ENCODE measurements at places on chromosomes 16 and 17.
A peak's percentile ranks its signal among the peaks of the same experiment; 100 is the strongest.

- DNase-seq = no peak
Observed at GRCh38 chr16:30090610-30091331, 953 bp downstream of the TBX6 start.

DNA sequence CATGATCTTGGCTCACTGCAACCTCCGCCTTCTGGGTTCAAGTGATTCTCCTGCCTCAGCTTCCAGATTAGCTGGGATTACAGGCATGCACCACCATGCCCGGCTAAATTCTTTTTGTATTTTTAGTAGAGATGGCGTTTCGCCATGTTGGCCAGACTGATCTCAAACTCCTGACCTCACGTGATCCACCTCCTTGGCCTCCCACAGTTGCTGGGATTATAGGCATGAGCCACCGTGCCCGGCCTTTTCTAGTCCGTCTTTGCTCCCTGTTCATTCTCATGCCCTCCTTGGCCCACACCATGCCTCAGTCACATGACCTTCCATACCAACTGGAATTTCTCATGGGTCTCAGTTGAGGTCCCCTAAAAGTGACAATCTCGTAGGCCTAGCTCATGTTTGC, 86.9 kb downstream of the SNX29 start:
- DNase-seq = no peak

DNA sequence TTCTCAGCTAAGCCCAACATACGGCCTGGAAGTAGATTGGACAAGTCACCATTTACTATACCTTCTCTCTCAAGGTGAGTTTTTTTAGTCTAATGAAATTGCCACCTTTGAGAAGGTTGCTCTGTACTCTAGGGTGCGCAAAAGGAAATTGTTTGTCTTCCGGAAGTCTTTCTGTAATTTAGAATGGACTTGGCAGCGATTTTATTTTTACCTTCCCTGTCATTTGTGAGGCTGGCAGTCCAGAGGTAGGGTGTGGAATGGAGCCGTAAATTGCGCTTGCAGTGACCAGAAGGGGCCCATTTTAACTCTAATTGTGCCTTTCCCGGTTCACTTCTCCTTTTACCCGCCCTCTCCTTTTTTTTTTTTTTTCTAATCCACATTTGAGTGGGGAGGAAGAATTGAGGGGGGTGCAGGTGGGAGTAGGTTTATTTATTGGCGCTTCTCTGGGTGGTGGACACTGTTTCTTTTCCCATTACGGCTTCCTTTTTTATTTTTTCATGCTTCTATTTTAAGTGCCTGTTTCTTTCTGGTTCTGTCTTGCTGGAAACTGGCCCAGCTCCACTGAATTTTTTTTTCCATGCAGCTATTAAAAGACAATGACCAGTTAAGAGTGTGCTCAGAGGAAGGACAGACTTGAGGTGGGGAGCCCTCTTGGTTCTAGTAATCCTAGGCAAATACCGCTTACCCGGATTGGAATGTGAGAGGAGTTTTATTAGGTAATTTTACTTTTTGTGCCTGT, 89.7 kb upstream of the CLEC18A start:
- no peak for DNase-seq

- DNase-seq = no peak
Observed at GRCh38 chr16:1433756-1434155, 2.9 kb downstream of the PERCC1 start.

- no peak for DNase-seq
Observed at GRCh38 chr16:78929841-78930240, 670.7 kb downstream of the MAF start.

DNA sequence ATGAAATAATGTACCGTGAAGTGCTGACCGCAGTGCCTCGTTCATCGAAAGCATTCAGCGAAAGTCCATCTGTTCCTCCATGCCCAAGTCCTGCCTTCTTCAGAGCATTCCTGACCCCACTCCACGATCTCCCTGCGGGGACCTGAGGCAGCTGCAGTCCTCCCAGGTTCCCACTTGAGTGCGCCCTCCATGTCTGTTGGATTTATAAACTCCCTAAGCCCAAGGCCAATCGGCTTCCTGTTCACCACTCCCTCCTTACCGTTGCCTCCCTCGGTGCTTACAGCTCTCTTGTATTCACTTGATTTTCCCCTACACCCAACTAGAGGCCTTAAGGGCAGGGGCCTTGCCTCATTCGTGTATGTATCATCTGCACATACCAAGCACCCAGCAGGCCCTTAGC, 2.8 kb downstream of the RAD51D start:
- no peak for DNase-seq

DNA sequence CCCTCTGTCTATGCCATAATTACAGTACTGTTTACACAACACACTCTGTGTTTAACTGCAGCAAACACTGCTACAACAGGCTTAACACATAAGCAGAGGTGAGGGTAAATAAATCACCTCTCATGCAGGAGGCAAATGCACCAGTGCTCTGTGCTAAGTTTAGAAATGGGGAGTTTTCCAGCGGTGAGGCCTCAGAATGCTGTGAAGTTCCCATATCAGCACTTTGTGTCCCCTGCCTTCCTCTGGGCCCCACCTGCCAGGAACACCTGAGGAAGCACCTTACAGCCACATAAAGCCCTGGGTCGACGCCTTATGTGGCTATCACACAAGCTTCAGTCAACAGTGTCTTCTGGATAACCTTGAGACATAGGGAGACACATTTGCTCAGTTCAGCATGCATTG, 304.5 kb downstream of the HAPSTR1 start:
- no peak for DNase-seq

GRCh38 chr17:4849011-4849536, 15.9 kb downstream of the MINK1 start:
- DNase-seq = no peak

GRCh38 chr16:5874899-5875298, 777.3 kb upstream of the EEF2KMT start:
- DNase-seq = no peak

DNA sequence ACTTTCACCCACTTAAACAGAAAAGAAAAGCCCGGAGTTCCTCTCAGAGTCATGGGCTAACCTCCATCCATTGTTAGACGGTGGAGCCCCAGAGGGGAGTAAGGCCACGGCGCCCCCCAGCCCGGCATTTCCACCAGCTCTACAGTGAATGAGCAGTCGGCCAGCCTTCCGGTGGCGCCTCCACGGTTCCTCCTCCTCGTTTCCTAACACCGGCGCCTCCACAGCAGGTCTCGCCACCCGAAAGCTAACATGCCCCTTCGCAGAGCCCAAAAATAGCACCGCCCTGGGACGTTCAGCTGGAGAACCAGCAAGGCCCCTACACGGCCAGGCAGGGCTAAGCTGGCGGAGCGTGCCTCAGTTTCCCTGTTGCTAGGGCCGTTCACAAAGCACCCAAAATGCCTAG, 858 bp downstream of the MMD start:
- DNase-seq = no peak

- no peak for DNase-seq
Observed at GRCh38 chr17:43880420-43880991, 26.8 kb downstream of the MPP2 start.

- no peak for DNase-seq
Observed at GRCh38 chr17:58344047-58344790, 7.8 kb downstream of the SUPT4H1 start.

DNA sequence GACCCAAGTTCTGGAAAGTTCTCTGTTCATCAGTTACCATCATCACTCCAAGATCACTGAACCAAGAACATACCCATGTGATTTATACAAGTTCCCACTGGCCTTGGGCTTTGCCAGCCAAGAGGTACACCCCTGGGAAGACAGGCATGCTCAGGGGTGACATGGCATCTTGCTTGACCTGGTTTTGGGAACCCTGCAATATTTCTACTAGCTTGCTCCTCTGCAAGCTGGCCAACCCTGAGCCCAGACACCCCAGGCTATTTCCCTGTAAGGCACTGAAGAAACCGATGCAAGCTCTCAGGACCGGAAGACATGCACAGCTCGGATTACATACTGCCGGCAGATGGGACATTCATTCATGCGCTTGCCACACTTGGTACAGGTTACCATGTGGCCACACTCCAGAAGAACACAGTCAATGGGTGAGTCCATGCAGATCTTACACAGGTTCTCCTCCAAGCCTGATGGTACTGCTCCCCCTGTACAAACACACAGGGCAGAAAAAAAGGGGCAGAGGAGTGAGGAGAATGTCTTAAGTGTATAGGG, 31.4 kb downstream of the LIG3 start:
- DNase-seq = peak; percentile 7

- no peak for DNase-seq
Observed at GRCh38 chr16:84143081-84143480, 1.9 kb downstream of the HSDL1 start.

DNA sequence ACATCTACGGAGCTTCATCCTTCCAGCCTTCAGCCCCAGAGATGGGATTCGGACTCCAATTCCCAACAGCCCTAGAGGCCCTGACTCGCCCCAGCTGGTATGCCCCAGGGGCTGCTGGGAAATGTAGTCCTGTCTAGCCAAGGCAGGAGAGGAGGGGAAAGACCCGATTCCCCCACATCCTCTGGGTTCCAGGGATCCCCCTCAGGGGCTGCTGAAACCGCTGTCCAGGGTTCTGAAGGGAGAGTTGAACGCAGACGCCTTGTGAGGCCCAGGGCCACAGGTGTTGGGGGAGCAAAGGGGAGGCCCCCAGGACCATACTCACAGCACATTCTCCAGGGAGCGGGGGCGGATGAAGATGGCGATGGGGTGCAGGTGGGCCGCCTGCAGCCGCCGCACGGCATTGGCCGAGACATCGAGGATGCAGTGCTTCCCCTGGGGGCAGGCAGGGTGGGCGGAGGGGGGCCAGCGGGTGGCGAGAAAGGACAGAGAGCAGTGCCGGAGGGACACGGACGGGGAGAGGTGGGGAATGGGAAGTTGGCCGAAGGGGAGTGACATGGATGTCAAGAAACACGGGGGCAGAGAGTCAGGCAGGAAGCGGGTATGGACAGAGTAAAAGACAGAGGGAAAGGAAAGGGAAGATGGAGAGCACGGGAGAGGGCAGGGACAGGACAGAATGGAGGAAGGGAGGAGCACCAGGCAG, 12.6 kb upstream of the ASGR1 start:
- peak; percentile 77 for DNase-seq

GRCh38 chr17:9356488-9356911, 219.1 kb downstream of the STX8 start:
- no peak for DNase-seq

GRCh38 chr17:63436523-63437110, 9.5 kb downstream of the CYB561 start:
- no peak for DNase-seq

DNA sequence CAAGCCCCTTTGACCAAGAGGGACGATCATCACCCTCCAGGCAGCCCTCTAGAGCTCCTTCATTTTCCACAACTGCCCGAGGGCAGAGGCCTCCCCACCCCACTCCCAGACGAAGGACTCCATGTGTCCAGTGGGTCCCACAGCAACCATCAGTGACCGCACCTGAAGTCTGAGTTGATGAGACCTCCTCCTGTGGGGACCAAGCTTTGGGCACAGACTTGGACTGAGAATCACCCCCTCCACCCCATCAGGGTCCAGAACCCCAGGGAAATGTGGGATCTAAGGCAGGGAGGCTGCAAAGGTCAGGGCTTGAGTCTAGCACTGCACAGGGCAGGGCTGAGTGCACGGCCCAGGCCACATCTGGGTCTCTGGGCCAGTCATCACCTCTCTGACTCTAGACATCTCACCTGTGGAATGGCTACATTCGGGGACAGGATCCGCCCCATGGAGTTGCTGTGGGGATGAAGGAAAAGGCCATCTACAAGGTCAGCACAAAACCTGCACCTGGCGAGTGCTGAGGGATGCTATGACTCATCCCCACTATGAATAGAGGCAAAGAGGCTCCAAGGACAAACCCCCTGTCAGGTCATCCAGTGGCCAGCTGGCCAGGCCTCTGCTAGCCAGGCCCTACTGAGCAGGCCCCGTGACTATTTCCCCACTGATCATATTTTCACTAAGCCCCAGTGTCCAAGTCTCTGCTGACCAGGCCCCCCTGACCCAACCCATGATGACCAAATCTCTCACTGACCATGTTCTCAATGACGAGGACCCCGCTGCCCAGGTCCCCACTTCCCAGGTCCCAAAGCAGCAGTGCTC, 38.4 kb downstream of the TNFRSF13B start:
- DNase-seq = no peak

GRCh38 chr17:31405890-31406371, 14.5 kb downstream of the RAB11FIP4 start:
- DNase-seq = no peak

- no peak for DNase-seq
Observed at GRCh38 chr17:78709119-78709681, 72.9 kb downstream of the CYTH1 start.

- no peak for DNase-seq
Observed at GRCh38 chr16:86682219-86682904, 104.0 kb downstream of the FOXL1 start.

DNA sequence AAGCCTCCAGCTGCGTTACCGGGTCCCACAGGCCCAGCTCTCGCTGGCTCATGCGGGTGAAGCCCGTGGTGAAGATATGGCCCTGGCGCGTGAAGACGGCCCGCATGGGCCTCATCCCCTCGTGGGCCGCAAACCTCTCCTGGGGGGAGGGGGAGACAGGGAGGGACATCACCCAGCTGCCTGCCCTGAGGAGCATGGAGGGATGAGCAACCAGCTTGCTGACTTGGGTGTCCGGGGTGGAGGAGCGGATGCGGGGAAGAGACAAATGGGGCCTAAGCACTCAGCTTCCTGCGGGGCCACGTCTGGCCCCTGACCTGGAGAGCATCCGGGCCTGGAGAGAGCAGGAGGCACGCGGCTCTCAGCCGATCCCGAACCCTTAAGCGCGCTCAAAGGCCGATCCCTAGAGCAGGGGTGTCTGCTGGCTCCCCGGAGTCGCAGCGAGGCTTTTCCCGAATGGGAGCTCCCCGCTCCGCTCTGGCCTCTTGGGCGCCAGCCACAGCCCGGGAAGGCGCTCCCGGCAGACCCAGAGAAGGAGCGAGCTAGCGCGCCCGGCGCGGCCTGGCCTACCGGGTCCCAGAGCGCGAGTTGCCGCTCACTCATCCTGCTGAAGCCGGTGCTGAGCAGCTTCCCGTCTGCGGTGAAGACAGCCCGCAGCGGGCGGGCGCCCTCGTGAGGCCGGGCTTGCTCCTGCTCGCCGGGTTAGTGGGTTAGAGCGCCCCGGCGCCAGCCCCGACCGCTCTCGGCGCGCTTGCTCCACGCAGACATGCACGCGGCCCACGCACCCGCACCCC, 5.0 kb downstream of the CORO6 start:
- DNase-seq = peak; percentile 66

DNA sequence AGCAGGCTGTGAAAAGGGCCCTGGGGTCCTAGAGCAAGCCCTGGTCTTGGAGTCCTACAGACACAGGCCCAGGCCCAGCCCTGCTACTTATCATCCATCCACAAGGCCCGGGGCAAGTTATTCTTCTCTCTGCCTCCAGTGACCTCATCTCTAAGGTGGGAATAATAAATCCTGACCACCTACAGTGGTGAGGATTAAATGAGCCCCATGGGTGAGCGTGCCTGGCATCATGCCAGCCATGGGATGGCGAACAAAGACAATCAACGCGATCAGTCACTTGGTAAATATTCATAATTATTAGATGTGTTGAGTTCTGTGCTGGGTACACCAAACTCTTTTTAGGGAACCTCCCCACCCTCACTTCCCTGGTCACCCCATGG, 5.5 kb downstream of the KRT15 start:
- no peak for DNase-seq

- DNase-seq = no peak
Observed at GRCh38 chr16:4175849-4176248, 59.6 kb upstream of the ADCY9 start.

GRCh38 chr17:14845591-14846281, 419.4 kb downstream of the PMP22 start:
- no peak for DNase-seq
